CD8-positive, alpha-beta memory T cell (primary cell): ENCODE measurements at places on chromosomes 1 and 21.

DNA sequence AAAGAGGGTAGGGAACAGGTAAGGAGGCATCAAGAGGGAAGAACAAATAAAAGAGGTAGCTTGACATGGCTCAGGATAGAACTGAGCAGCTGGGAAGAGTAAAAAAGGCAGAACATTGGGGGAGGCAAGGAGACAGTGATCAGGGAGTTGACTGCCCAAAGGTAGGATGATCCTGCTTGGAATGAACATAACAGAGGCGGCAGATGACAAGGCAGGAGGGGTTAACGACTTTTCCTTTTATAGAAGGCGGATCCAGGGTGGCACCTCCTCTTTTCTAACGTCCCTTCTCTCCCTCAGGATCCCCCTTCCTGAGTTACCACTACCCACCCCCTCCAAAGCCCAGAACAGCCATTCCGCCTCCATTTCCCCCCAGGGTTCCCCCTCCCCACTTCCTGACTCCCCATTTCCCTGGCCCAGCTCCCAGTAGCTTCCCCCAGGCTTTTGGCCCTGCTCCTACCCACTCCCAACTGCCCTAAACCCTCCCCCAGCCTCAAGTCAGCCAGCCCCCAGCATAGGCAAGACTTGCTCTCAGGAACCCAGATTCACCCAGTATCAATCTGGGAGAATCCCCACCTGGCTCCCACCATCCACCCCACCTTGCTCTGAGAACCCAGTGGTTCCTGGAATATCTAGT, 769 bp upstream of the ADAMTS4 start:
- DNase-seq = no peak

GRCh38 chr1:100279954-100280682, 14.1 kb downstream of the RTCA start:
- DNase-seq = no peak

GRCh38 chr1:44660176-44660575, 14.1 kb downstream of the TMEM53 start:
- DNase-seq = no peak

DNA sequence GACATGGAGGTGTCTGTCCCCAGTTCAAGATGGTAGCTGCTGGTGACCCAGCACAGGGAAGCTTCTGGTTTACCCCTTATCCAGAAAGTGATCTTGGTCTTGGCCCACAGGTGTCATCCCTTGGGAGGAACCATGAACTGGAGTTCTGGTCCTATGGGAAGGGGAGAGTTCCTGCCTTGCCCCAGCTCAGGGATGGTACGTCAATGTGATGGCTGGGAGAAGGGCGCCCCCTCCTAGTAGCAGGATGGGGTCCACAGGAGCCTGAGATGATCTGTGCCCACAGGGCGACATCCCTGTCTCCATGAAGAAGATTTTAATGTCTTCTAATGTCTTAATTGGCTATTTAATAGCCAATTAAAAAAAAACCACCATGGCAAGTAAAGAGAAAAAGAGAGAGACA, 249.8 kb downstream of the SIPA1L2 start:
- DNase-seq = no peak

DNA sequence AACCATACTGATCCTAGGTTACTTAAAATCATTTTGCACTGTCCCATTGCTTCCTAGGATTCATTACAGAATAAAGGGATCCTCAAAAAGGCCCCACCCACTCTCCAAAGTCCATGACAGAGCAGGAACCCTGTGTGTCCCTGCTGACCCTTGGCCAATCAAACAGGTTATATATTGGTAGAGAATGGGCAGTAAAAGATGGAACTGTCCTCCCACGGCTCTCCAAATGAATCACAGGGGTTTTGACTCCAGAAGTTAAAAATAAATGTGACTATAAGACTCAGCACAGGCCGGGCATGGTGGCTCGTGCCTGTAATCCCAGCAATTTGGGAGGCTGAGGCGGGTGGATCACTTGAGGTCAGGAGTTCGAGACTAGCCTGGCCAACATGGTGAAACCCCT, 65.5 kb downstream of the ACOT7 start:
- DNase-seq = no peak

DNA sequence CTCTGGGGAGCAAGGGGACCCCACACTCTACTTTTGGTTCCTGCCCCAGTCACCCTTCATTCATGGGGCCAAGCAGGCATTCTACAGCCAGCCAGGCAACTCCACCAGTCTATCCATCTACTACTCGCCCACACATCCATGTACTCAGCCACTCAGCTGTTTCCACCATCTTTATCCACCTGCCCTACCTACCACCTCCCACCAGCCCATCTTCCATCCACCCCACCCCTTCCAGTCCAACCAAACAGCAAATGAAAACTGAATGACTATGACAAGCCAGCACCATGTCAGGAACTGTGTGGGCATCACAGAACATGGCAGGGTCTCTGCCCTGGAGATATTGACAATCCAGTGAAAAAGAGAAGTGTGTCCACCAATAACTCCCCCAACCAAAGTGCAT, 7.9 kb downstream of the LAD1 start:
- DNase-seq = no peak

GRCh38 chr21:44785620-44786335, 15.8 kb downstream of the UBE2G2 start:
- no peak for DNase-seq

DNA sequence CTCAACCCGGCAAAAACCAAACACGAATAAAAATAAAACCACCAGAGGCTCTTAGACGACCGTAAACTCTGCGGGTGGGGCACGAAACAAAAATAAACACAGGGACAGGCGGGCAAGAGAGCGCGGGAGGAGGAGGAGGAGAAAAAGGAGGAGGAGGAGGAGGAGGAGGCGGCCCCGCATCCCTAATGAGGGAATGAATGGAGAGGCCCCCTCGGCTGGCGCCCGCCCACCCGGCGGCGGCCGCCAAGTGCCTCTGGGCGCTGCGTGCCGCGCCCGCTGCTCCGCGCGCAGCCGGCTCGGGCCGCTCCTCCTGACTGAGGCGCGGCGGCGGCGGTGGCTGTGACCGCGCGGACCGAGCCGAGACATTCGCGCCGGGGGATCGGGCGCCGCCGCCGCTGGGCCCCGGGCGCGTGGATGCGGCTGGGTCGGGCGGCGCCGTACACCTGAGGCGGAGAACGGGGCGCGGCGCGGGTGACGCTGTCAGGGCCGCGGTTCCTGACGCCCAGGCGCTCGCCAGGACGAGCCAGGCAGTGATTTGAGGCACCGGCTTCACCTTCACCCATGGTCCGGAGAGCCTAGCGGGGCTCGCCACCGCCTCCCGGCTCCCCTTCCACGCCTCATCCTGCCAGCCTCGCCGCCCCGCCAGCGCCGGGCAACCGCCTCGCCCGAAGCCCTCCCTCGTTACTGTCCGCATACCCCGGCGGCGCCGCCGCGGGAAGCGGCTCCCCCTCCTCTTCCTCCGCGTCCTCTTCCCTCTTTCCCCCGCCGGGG, at the start of gene MARK1:
Gene MARK1, plus strand, starts transcription at position 229 of the 771 bp plus-strand sequence. CDS start 687 bp downstream, outside the sequence.
- DNase-seq = no peak

- no peak for DNase-seq
These were observed 37.2 kb downstream of the SLC37A1 start for GRCh38 chr21:42550817-42551216.

GRCh38 chr1:92362970-92363369, 64.1 kb downstream of the RPAP2 start:
- DNase-seq = no peak

DNA sequence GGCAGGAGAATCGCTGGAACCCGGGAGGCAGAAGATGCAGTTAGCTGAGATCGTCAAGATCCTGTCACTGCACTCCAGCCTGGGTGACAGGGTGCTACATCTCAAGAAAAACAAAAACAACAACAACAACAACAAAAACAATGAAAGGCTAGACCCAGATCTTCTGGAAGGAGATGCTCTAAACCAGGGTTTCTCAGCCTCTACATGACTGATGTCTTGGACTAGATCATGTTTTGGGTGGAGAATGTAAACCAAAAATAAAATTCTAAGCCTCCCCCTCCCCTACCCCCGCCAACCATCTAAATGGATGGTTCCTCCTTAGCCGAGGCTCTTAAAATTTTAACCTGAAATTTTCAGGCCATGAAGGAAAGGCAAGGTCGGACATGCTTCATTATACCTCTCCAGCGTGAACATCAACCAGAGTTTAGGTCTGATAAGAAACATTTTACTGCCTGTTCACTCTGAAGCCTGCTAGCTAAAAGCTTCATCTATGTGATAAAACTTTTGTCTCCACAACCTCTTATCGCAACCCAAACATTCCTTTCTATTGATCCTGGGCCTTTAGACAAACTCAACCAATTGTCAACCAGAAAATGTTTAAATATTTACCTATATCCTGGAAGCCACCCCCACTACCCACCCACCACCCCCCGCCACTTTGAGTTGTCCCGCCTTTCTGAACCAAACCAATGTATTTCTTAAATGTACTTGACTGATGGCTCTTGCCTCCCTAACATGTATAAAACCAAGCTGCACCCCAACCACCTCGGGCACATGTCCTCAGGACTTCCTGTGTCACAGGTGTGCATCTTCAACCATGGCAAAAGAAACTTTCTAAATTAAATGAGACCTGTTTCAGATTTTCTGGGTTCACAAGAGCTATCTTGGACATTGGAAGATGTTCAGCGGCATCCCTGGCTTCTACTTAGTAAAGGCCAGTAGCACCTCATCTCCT, 1.9 kb upstream of the CAPN2 start:
- no peak for DNase-seq

GRCh38 chr21:43853851-43854772, 10.9 kb upstream of the AGPAT3 start:
- no peak for DNase-seq

- DNase-seq = no peak
These were observed 26.2 kb downstream of the PGBD5 start for GRCh38 chr1:230400007-230400344.

GRCh38 chr1:227549892-227550291, 13.5 kb upstream of the ZNF678 start:
- DNase-seq = no peak

DNA sequence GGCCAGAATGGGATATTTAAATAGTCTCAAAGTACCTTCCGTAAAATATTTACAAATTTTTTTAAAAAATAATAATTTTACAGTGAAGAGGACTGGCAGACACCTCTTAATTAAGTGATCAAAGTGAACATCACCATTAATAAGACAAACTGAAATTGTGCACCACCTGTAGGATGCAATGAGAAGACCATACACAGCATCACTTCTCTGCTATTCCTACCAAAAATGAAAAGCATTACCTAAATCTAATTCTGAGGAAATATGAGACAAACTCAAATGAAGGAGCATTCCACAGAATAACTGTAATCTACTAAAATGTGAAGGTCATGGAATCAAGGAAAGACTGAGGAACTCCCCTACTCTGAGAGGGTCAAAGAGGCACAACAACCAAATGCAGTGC, 68.2 kb upstream of the PRDX6 start:
- no peak for DNase-seq

- DNase-seq = no peak
These were observed 16.7 kb downstream of the POU3F1 start for GRCh38 chr1:38029685-38030511.

- no peak for DNase-seq
These were observed 13.0 kb upstream of the PARP1 start for GRCh38 chr1:226420897-226421296.

- DNase-seq = peak; percentile 27
These were observed 4.0 kb downstream of the JUN start for GRCh38 chr1:58779801-58780382.

DNA sequence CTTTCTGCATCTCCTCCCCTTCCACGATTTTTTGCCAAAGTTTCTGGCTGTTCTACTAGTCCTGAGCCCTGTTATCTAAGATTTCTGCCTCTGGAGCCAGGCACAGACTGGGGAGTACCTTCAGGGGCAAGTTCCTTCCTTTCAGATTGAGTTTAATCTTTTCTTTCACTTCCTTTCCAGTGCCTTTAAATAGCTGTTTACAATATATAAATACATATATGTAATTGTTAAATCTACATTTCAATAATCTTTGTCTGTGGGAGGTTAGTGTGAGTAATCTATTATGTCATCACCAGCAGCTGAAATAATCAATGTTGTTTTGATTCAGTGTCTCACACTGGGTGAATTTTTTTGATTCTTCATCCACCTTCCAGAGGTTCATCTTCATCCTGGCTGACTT, 31.8 kb downstream of the DIPK1A start:
- DNase-seq = no peak

- peak; percentile 30 for DNase-seq
These were observed 1638.3 kb downstream of the MRPL39 start for GRCh38 chr21:23968722-23969647.

- DNase-seq = no peak
These were observed 22.7 kb upstream of the FHAD1 start for GRCh38 chr1:15224259-15224869.

- no peak for DNase-seq
These were observed 13.0 kb downstream of the IFI6 start for GRCh38 chr1:27658951-27659496.

- DNase-seq = no peak
These were observed 251.0 kb downstream of the RHOU start for GRCh38 chr1:228986093-228986904.

- DNase-seq = no peak
These were observed 14.9 kb upstream of the CD101 start for GRCh38 chr1:116986421-116987255.

DNA sequence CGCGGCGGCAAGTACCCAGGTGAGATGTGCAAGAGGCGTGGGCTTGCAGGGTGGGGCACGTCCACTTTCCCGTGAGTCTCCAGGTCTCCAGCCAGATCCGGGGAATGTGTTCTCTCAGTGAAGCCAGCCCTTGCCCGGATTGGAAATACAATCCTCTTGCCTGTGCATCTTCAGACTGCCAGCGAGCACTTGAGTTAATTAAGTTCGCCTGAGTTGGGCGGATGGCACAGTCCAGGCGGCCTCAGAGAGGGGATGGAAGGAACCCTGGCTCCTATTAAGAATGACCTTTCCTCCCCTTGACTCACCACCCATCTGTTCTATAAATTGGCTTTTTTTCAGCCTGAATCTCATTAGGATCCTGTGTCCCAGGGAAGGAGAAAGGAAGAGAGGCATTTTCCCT, 33.3 kb upstream of the CNTN2 start:
- no peak for DNase-seq

- peak; percentile 54 for DNase-seq
These were observed 731 bp upstream of the ZNF683 start for GRCh38 chr1:26373281-26373680.

GRCh38 chr1:234499119-234499942, 20.4 kb upstream of the TARBP1 start:
- peak; percentile 60 for DNase-seq
